ENCODE measurements at places on chromosomes 4 and X.

DNA sequence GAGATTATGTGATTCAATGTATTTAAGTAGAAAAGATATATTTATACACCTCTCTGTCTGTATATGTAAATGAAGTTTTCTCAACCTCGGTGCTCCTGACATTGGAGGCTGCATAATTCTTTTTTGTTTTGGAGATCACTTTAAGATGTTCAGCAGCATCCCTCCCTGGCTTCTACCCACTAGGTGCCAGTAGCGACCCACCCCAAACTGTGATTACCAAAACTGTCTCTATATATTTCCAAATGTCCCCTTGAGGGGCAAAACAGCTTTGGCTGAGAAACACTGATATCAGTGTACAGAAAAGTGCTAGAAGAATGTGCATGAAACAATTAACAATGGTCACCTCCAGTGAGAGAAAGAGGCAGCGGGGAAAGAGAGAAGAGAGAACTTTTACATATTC lies 51.2 kb downstream of the DCX start:
- DNase-seq: no peak

GRCh38 chr4:51932261-51932660 lies 87.9 kb downstream of the LRRC66 start:
- DNase-seq: no peak

DNA sequence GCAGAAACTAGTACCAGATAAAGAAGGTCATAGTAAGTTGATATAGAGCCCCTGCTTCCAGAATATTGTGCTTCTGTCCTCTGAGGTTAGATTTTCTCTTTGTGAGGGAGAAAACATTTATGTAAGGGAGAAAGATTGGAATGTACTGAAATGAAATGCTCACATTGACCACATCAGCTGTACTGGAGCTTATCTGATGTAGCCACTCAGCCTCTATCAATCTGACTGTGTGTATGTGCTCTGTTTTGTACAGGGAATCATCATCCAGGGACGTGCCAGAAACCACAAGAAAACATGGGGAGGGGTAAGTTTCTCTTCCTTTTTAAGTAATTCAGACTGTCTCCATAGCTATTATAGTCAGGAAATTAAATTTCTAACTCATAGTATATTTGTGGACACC lies 56.8 kb downstream of the PRRG1 start:
- no peak for DNase-seq

GRCh38 chr4:17624821-17625220 lies 10.4 kb downstream of the MED28 start:
- no peak for DNase-seq

DNA sequence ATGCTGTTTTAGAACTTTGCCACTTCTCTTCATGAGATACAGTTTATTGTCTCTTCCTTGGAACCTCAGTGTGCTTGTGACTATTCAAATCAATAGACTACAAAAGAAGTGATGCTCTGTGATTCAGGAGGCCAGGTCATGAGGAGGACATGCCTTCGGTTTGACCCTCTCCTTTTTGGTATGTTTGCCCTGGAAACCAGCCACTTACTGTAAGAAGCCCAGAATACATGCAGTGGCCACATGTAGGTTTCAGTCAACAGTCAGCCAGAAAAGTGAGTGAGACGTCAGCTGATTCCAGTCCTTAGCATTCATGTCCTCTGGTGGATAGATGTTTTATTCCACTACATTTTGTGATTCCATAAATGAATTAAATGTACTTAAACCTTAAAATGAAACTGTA lies 328.7 kb downstream of the PCDH18 start:
- DNase-seq: no peak

- DNase-seq: peak; percentile 71
These were observed 4.8 kb downstream of the SH3BP2 start for GRCh38 chr4:2797545-2798305.

- no peak for DNase-seq
These were observed 114.7 kb upstream of the WDFY3 start for GRCh38 chr4:85081196-85081595.

GRCh38 chrX:3938587-3938986 lies 225.1 kb upstream of the PRKX start:
- no peak for DNase-seq

GRCh38 chrX:134806707-134807038 lies 148.4 kb upstream of the PLAC1 start:
- DNase-seq: no peak
